Stimulated activated CD4-positive, alpha-beta T cell treated with anti-CD3 and anti-CD28 coated beads, TNF-alpha, amount 100 ng/mL, for 1 hour (primary cell): ENCODE measurements at places on chromosomes 2 and 18.

DNA sequence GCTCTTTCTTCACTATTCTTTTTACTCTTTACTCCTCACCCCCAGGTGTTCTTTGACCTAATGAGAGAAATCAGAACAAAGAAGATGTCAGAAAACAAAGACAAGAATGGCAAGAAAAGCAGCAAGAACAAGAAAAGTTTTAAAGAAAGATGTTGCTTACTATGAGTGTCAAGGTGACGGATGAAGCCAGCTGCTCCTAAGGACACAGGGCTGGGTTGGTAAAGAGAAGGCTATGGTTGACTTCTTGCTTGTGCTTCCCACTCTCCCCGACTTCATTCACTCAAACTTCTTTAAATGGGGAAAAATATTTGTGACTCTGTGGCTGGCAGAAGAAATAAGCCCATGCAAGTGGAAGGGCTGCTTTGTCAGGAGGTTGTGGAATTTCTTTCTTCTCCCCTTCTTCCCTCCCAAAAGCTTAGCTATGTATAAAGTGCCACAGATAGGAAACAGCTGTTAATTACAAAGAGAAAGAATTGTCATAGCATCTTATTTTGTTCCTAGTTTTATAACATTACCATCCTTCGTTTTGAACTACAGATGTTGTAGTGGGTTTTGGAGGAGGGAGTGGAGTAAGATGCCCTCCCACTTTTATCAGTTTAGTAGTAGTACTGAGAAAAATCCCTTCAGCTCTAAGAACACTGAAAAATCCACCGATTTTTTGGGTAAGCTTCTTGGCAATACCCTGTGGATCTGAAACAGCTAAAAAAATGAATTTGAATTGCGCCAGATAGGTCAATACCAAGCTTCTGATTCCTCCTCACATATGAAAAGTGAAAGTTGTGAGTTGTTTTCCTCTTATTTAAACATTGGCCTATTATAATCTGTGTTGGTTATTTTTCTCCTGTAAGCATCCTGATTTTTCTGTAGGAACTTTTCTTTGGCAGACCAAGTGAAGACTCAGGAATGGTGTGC is 40.7 kb downstream of the RALB start:
- no peak for DNase-seq

- no peak for DNase-seq
These were observed 622.6 kb downstream of the EPHA4 start for GRCh38 chr2:220949466-220949865.

DNA sequence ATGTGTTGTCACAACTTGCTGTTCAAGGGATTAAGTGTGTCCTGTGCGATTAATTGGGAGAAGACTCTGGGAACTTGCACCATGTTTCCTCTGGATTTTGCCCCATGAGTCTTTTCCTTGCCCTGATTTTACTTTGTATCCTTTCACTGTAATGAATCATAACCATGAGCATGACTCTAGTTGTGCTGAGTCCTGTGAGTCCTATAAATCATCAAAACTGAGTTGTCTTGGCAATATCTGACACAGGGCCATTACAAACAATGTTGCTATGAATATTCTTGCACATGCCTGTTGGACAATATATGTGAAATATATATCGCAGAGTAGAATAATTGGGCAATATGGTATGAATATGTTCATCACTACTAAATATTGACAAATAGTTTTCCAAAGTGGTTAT is 56.5 kb upstream of the COL5A2 start:
- no peak for DNase-seq

- DNase-seq = no peak
These were observed 182.2 kb downstream of the NRP2 start for GRCh38 chr2:205864491-205864890.

DNA sequence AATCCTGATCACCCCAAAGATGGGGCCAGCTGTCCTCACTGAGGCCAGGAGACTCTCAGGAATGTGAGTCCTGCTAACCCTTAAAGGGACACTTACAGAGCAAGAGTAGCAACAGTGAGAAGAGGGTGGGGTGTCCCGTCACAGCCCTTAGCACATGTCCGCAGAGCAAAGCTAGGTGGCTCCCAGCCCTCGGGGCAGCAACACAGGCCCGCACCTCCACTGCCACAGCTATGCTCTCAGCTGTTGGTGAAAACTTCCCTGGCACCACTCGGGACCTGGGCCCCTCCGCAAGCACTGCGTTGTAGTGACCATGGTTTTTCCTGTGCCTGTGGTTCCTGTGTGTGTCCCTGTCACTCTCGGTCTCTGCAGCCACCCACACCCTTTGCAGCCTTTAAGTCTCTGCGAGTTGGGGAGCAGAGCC is 76.4 kb upstream of the UXS1 start:
- DNase-seq = no peak

GRCh38 chr18:48790226-48790863 is 160.4 kb downstream of the SMAD7 start:
- no peak for DNase-seq

DNA sequence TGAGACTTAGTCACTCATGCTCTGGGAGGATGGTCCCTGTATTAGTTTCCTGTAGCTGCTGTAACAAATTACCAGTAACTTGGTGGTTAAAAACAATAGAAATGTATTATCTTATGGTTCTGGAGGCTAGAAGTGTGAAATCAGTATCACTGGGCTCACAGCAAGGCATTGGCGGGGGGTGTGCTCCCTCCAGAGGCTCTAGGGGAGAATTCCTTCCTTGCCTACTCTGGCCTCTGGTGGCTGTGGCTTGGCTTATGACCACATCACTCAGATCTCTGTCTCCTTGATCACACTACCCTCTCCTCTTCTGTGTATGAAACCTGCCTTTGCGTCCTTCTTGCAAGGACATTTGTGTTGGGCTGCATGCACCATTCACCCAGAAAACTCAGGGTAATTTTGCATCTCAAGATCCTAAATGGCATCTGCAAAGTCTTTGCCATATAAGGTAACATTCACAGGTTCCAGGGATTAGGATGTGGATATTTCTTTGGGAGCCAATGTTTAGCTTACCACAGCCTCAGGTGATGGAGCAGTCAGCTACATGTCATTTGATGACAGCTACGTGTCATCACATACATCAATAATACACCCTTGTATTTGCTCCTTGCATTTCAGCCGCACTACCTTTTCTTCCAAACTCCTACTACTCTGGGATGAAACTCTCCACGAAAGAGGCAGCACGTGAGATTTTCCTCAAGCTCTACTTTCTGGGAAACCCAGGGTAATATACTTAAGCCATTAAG is 49.6 kb upstream of the POU3F3 start:
- DNase-seq = no peak
